ENCODE measurements at places on chromosomes 7 and 10.

GRCh38 chr10:86863484-86863842 lies 94.0 kb downstream of the MMRN2 start:
- no peak for DNase-seq

DNA sequence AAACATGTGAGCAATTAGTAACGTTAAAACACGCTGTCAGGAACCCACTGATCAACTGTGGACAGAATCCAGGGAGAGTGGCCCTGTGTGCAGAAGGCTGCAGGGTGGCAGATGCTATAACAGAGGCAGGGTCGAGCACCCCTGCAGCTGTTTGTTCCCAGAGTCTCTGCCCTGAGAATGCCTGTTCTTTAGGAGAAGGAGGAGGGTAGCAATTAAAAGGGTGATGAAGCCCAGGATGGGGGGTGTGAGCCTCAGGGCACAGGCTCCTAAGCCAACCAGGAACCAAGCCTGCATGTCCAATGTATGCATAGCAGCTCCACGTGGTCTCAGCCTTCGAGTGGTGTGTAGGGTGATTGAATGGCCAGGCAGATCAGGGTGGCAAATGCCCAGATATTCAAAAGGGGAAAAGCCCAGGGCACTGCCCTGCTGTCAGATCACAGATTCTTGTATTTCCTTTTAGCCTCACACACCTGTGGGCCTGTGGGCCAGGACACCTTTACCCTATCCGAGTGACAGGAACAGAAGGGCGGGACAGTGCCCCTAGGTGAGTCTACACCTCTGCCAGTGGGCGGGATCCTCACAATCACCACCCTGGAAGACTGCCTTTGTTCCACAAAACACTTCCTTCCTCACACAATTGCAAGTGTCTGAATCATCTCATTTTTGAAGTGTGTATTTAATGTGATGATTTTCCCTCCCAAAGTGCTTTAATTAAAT lies 7.3 kb downstream of the WDFY4 start:
- no peak for DNase-seq

DNA sequence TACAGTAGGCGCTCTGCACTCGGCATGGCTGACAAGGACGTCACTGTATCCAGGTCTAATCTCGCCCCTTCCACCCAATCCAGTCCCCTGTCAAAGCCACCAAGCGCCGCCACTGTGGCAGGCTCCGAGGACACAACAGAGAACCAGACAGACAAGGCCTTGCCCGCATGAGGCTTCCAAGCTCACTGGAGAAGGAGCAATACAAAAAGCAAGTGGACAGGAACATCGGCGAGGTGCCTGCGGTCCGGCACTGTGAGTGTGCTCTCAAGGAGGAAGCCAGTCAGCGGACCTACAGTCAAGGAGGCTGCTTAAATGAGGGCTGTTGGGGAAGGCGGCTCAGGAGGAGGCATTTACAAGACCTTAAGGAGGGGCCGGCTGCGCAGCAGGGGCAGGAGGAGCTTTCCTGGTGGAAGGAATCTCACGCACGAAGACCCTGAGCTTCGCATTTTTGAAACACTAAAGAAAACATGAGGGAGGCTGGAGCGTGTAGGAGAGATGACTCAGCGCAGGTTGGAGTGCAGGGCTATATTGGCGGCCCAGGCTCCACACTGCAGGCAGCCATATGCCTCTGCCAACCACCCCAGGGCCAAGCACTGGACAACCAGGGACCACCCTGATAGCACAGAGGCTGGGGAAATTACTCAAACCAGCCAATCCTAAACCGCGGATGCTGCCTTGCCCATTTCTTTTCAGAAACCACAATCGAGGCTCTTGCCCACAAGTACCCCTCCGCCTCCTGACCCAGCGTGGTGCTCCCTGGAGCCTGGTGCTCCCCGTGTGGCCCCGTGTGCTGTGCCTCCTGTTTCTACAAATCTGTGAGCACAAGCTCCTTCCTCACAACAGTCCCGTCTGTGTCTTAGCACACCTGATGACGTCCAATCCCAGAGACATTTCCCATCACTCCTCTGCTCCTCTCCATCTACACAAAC lies 28.9 kb downstream of the GNA12 start:
- no peak for DNase-seq

- DNase-seq, result no peak
These were observed 39.0 kb upstream of the GNA12 start for GRCh38 chr7:2883101-2883500.

DNA sequence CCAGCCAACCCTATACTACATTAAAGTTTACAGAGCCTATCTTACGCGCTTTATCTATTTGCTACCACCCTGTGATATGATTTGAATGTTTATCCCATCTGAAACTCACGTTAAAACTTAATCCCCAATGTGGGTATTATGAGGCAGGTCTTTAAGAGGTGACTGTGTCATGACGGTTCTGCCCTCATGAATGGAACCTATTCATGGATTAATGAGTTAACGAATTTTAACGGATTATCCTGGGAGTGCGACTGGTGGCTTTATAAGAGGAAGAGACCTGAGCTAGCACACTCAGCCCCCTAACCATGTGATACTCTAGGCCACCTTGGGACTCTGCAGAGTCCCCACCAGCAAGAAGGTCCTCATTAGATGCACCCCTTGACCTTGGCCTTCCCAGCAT lies 37.8 kb downstream of the SRPK2 start:
- DNase-seq, result no peak

- no peak for DNase-seq
These were observed 73.9 kb downstream of the SH3PXD2A start for GRCh38 chr10:103781329-103782061.

GRCh38 chr7:81515009-81515408 lies 254.8 kb downstream of the HGF start:
- no peak for DNase-seq

Measured in stimulated activated CD8-positive, alpha-beta memory T cell treated with anti-CD3 and anti-CD28 coated beads, Interleukin-4, amount 100 ng/mL, for 1 hour (primary cell).